ENCODE measurements at places on chromosomes 2 and 18.
A peak's percentile ranks its signal among the peaks of the same experiment; 100 is the strongest.

- no peak for DNase-seq
Measured at GRCh38 chr2:94984964-94985575, 40.4 kb upstream of the MAL start.

DNA sequence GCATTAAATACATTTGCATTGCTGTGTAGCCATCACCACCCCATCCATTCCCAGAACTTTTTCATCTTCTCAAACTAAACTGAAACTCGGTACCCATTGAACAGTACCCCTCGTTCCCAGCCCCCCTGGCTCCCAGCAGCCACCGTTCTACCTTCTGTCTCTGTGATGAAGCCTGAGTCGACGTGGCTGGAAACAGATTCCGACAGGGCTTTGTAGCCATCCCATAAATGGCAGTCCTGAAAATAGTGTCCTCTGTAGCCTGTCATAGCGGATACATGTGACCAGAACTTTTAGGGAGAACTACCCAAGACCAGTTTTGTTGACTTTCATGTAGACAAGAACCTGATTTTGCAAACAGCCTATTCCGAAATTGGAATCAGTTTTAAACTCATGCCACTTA lies 59.1 kb downstream of the TSHZ1 start:
- DNase-seq = no peak

- no peak for DNase-seq
Measured at GRCh38 chr2:221410487-221410886, 161.6 kb downstream of the EPHA4 start.

- no peak for DNase-seq
Measured at GRCh38 chr2:240467149-240467642, 31.7 kb downstream of the GPC1 start.

GRCh38 chr2:11417946-11418585 lies 47.9 kb downstream of the E2F6 start:
- DNase-seq = no peak

- peak; percentile 52 for DNase-seq
Measured at GRCh38 chr18:21741562-21742314, 1.1 kb downstream of the MIB1 start.

DNA sequence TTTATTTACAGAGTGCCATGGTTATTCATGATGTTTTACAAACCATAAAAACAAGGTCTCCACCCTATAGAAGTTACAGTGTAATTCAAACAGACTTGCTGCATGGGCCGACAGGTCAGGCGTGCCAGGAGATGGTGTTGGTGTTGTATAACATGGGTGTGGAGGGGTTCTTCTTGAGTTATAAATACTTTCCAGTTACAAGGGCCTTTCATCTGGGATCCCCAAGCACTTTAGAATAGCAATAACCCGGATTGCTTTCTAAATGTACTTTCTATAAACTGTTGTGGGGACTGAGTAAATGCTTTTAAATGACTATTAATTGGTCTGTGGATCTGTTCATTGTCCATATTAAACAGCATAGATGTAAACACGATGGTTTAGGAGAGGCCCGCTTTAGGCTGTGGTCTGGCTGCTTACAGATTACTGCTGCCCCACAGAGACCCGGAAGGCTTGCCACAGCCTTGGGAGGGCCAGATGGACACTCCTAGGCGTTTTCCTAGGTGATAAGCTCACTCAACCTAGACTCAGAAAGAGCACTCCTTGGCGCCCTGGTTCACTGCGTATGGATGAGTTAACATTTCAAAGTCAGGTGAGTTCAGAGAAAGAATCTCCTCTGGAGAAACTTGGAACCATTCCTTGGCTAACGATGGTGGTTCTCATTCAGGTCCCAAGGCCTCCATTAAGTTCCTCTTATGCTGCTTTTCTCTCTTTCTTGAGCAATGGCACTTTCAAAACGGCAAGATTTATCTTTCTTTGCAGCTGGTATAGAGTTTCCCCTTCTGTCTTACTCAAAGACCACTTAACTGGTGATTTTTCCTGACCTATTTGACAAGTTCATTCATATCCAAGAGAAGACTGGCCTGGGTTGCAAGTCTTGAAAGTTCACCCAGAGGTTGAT lies 3.6 kb upstream of the KIAA2012 start:
- no peak for DNase-seq

DNA sequence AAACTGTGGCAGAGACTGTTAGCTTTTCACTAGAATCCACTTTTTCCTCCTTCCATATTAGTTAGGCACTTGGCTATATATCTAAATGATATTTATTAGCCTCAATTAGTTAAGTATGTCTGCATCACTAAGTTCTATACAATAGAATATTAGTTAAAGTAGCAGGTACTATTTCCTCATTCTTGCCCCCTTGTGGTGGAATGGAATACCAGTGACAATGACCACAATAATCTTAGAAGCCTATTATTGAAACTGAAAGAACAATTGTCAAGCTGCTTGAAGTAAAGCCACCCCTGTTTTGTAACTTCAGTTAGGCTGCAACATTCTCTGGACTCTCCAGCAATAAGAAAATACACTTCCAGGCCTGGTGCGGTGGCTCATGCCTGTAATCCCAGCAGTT lies 476.3 kb upstream of the VWC2L start:
- DNase-seq = no peak

- no peak for DNase-seq
Measured at GRCh38 chr2:169397697-169398096, 35.4 kb upstream of the LRP2 start.

DNA sequence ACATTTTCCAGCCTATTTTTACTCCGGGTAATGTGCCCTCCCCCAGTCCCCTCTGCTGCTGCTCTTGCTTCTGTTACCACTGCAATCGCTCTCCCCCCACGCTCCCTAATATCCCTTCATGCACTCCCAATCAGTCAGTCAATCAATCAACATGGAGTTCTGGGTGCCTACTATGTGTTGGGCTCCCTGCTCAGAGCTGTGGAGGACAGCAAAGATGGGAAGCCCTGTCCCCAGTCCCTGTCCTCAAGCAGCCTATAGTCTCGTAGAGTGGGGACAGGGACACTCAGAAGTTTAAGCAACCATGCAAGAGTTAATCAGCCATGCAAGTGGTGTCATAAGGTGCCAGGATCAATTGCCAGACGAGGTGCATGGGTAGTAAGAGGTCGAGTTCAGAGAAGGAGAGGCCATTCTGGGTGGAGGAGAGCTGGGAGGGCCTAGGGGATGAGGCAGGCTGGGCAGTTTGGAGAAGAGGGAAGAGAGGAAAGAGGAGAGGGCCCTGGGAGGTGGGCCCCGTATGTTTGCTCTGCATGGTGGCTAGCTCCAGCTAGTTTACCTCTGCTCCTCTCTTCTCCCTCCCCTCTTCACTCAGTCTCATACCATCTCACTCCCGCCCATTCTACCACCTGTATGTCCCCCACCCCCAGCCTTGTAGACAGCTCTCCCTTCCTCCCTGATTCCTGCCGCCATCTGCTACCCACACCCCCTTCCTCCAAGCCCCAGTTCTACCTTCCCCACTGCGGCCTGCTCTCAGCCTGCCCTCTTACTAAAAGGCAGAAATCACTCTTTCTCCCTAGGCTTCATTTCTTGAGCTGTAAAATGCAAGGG lies 3.9 kb downstream of the ASIC4 start:
- DNase-seq = no peak

- no peak for DNase-seq
Measured at GRCh38 chr2:172084395-172084644, 987 bp upstream of the DLX1 start.

DNA sequence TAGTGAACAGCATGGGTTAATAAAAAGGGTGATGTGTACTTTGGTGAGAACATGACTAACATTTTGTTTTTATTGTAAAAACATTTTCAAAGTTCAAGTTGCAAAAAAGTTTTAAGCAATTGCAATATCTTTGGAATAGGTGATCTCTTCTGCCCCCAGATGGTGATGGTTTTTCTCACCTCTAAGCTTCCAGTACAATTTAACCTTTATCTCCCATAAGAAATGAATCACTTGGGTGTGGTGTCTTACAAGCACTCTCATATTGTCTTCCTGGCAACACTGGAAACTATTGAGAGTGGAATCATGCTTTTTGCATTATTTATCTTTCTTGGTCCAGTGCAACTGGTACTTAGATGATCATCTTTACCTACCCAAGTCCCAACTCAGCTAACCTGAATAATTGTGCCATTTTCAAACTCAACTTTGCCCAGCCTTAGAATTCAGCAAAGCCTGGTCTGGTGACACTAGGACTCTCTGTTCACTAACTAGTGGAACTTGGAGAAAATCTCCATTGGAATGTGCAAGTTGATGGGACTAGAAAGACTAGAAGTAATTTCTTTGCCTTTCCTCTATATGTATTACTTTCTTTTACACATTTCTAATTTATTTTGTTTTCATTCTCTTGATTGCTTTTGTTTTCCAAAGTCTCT lies 964.7 kb upstream of the ZEB2 start:
- DNase-seq = no peak

- peak; percentile 41 for DNase-seq
Measured at GRCh38 chr2:160210599-160211138, 10.6 kb upstream of the ITGB6 start.

DNA sequence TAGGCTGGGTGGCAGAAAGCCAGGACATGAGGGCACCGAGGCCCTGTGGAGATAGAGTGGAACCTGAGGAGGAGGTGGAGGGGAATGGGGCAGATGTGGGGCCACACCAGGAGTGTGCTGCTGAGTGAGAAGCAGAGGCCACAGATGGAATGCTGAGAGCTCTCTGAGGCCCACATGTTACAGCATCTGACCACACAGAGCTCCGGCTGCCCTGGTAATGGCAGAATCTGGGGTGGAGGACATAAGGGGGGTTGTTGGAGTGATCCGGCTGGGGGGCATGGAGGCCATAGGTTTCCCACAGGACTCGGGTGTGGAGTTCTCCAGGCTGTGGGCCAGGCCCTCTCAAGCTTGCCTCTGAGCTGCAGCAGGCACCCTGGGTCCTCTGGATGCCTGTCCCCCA lies 3.8 kb downstream of the MZT2B start:
- DNase-seq = no peak

DNA sequence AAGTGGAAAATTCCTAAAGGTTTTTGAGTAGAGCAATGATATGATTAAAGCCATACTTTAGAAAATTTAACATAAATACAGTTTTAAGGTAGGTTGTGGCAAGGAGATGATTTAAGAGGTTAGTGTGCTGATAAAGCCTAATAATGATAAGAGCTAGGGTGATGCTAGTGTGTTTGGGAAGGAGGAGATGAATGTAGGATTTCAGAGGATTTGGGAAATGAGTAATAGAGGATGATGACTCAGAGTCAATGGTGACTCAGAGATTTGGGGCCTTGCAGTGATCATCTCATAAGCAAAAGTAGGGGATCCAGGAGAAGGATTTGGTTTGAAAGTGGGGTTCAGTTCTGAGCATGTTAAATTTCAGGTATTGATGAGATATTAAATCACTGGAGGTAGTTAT lies 23.3 kb downstream of the STAMBP start:
- DNase-seq = no peak

DNA sequence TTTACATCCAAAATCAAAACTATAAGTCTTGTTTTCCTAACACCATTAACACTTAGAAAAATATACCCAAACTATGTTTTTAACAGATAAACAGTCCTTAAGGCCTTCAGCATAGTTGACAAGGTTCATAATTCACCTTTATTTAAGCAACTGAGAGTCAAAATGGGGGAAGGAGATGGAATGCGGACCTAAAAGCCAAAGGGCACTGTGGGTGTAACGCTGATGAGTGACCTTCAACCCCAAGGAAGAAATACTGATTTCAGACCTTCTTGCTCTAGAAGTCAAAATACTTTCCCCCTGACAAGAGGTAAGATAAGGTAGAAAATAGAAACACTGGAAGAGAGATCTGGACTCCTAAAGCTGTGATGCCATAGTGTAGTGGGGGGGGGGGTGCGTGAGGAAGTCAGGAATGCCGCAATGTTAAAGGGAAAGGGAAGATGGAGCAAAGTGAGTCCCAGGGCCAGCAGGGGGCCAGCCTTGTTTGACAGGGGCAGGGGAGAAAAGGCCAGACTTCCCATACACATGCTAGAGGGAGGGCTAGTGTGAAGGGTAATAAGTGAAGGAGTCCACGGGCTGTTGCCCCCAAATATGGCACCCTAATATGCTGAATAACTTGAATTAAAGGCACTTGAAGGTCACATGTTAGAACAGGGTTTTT lies 31.4 kb downstream of the CCDC93 start:
- DNase-seq = no peak

GRCh38 chr18:23743733-23744333 lies 54.6 kb downstream of the LAMA3 start:
- no peak for DNase-seq

- DNase-seq = no peak
Measured at GRCh38 chr18:24877066-24877465, 416.6 kb downstream of the HRH4 start.

- DNase-seq = no peak
Measured at GRCh38 chr2:215409331-215410127, 26.3 kb downstream of the FN1 start.

DNA sequence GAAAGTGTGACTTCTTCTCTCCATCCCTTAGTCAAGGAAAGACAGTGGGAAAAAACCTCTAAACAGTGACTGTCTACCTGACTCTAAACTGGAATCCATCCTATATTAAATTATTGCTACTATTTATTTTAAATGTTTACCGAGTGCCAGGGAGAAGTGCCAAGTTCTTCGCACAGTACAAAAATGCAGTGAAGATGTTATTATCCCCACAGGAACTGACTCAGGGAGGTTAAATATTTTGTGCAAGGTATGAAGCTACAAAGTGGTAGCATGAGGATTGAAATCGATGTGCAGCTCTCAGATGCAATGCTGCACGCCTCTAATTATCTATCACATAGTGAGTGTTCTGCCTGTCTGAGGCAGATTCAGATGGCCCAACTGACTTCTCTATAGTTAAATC lies 91.1 kb downstream of the MEP1B start:
- DNase-seq = no peak

- DNase-seq = no peak
Measured at GRCh38 chr18:31977270-31977872, 34.4 kb upstream of the TRAPPC8 start.

- no peak for DNase-seq
Measured at GRCh38 chr2:234026693-234027254, 23.7 kb upstream of the SPP2 start.

GRCh38 chr18:77062518-77063003 lies 70.0 kb downstream of the MBP start:
- DNase-seq = no peak

- DNase-seq = no peak
Measured at GRCh38 chr2:70775141-70775540, 7.1 kb upstream of the ADD2 start.

DNA sequence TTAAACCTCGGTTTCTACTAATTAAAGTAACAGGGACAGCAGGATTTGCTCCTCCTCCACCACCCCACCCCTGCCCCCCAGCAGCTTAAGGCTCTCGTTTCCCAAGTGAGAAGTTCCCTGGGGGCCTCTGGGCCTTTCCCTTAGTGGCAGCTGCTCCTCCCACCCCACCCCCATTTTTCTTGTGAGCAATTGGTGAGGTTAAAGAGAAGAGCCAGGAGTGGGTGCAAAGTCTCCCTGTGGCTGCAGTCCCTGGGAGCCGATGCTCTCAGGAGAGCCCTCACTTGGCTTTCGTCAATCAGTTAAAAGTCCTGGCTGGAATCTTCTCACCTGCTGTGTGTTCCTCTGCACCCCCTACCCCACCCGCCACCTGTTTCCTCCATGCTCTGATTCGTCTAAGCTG lies 48.7 kb upstream of the AGAP1 start:
- no peak for DNase-seq

- no peak for DNase-seq
Measured at GRCh38 chr2:102837626-102838198, 75.9 kb downstream of the TMEM182 start.

Measured in mesothelial cell of epicardium (in vitro differentiated cells).